ENCODE measurements at places on chromosomes 7 and 10.

DNA sequence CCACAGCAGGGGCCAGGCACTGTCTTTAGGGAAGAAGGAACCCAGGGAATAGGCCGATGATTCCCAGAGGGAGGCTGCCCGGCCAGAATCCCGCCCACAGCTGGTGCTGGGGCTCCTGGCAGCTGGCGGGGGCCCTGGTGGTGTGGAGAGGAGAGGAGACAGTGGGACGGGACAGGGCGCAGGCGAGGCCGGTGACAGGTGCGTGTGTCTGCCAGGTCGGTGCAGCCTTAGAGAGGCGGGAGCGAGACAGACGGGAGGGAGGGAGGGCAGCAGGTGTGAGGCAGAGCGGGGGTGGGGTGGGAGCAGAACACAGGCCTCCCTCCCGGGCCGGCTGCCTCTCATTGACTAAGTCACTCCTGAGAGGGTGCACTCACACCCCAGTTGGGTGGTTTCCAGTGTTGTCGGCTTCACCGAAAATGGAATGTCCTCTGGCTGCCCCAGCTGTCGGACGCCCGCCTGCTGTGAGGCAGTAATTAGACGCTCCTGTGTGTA is 55.2 kb downstream of the ELFN1 start:
- DNase-seq, result no peak

- no peak for DNase-seq
These were observed 1.1 kb upstream of the VIM start for GRCh38 chr10:17226891-17227303.

DNA sequence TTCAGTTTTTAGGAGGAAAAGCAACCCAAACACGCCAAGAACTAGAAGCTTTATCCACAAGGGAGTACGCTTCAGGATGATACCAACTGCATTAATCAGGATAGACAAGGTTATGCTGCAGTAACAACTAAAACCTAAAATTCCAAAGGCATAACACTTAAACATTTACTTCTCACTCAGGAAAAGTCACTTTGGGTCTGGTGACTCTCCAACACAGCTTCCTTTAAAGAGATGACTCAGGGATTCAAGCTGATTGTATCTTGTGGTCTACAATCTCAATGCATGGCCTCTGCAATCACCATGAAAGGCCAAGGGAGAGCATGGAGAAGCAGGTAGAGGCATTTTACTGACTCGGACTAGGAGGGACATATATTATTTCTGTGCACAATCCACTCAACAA is 315.8 kb downstream of the KCNMA1 start:
- DNase-seq, result no peak

- DNase-seq, result no peak
These were observed 6.7 kb upstream of the CREB5 start for GRCh38 chr7:28405662-28406061.

GRCh38 chr10:124155781-124156435 is 62.5 kb upstream of the CHST15 start:
- DNase-seq, result no peak

GRCh38 chr10:33082373-33082895 is 124.4 kb upstream of the ITGB1 start:
- DNase-seq, result no peak

DNA sequence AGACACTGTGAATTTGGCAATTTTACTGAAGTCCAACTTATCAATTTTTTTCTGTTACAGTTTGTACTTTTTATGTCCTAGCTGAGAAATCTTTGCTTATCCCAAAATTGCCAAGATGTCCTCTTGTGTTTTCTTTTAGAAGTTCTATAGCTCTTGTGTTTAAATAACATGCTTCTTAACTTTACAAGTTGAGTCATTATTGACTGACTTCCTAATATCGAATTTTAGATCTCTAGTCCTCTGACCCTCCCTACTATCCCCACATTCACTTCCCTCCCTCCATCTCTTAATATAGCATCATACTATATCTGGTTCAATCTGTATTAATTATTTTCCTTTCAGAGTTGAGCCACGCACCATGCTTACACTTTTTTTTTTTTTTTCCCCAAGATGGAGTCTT is 61.9 kb downstream of the MRPL32 start:
- no peak for DNase-seq

DNA sequence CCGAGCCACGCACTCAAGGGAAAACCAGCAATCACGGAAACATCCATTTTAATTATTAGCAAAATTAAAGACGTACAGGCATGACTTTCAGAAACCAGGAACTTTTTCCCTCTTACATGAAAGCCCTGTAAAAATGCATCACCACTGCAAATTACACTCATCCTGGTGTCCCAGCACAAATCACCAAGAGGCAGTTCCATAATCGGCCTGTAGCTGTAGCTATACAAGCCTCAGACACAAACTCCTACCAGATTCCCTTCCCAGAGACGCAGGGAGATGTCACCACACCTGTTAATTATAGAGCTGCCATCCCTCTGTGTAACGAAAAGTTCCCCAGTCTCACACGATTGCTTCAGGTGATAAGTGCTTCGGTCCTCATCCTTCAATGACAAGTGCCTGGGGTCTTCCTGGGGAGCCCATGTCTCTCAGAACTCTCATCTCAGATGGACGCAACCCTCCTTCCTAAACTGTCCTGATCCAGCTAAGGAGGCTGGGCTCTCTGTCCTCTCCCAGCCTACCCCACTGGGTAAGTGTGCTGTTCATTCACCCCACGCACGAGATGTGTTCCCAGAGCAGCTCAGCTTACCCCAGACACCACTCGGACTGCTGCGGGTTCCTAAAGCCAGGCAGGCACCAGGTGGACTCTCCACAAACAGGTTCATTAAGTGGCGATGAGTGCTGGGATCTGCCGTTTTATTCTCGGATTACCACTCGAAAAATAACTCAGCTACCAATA is 5.9 kb downstream of the FGFR2 start:
- no peak for DNase-seq

- DNase-seq, result peak; percentile 54
These were observed 19.0 kb upstream of the CLDN4 start for GRCh38 chr7:73811760-73812168.

GRCh38 chr10:8221451-8221850 is 167.0 kb downstream of the GATA3 start:
- no peak for DNase-seq

DNA sequence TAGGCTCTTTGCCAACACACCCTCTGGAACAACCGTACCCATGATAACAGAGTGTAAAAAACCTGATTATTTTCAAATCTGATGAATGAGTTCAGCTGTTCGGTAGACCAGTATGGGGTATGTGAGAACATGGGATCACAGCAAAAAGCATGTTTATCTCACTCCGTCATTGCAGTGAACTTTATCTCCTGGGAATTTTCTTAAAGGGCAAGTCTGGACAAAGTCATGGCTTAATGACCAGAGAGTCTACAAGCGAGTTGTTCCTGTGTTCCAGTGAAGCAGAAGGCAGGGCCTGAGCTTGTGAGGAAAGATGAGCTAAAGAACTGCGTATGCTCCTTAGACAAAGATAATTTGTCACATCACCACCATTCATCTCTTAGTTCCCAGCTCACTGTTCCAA is 219.7 kb downstream of the TRIL start:
- no peak for DNase-seq

DNA sequence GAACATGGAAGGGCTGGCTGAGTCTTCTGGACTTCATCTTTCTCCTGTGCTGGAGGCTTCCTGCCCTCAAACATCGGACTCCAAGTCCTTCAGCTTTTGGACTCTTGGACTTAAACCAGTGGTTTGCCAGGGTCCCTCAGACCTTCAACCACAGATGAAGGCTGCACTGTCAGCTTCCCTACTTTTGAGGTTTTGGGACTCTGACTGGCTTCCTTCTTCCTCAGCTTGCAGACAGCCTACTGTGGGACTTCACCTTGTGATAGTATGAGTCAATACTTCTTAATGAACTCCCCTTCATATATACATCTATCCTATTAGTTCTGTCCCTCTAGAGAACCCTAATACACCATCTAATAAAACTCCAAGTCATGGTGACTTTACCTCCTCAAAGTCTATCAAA is 4.0 kb upstream of the CLEC5A start:
- DNase-seq, result no peak

DNA sequence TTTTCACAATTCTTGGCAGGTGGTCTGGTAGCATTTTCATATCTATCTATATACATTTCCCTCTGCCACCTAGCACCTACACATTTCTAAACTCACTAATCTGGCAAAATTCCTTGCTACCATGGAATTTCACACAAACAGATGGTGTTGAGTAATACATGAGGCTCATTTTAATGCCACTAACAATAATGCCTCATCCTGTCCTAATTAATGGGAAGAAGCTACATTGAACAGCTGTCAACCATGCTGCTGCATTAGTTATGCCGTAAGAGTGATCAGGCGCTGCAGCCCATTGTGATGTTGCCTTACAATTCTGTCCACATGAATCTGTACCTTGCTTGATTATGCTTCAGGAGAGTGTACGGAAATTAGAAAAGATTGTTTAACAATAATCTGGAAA is 23.2 kb downstream of the COL1A2 start:
- DNase-seq, result no peak

DNA sequence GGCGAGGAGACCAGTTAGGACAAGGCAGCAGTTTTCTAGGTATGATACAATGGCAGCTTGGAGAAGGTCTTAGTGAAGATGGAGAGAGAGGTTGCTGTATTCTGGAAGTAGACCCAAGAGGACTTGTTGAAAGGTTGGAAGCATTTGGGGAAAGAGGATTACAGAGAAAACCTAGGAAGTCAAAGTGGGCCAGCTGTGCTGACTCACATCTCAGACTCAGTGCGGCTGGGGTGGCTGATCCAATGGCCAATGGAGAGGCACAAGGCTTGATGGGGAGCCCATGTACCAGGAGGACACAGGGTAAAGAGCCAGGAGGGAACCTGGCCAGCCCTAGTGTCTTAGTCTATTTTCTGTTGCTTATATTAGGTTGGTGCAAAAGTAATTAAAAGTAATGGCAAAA is 194.5 kb upstream of the GALNT17 start:
- no peak for DNase-seq

DNA sequence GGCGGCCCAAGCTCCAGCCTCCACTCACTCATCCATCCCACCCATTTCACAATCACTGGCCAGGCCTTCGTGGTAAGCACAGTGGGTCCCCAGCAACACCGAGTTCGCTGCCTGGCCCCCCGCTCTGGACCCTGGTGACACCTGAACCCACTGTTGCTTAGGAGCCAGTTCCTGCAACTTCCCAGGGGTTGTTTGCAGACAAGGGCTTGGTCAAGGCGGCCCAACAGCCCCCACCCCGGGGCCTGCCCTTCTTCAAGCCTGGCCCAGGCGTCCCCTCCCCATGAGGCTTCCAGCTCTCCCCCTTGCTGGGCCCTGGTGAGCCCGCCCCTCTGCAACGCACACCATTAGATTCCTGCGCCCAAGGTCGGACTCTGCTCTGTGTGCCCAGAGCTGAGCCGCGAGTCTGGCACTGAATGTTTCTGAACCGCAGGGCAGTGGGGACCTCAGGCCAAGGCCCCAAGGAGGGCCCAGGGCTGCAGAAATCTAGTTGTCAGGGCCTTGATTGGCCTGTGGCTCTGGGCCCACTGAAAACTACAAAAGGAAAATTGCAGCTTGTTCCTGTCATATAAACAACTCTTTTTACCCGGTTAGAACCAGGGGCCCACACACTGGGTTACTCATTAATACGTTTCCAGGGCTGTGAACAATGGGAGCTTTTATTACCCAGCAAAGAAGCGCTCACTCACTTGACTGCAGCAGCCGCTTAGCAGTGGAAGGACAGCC is 2.1 kb upstream of the COX19 start:
- no peak for DNase-seq

DNA sequence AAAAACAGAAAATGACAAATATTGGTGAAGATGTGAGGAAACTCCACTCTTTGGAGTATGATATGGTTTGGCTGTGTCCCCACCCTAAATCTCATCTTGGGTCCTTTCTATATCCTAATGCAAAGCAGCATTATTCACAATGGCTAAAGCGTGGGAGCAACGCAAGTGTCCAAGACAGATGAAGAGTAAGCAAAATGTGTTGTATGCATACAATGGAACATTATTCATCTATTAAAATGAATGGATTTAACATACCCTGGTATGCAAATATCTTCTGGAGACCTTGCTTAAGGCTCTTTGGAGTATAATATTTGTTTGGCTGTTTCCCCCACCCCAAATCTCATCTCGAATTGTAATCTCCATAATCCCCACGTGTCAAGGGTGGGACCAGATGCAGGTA is 839.8 kb upstream of the POM121L12 start:
- DNase-seq, result no peak

GRCh38 chr7:30913821-30914515 is 2.3 kb downstream of the AQP1 start:
- no peak for DNase-seq

GRCh38 chr7:78514634-78515033 is 716.1 kb downstream of the PHTF2 start:
- DNase-seq, result no peak

DNA sequence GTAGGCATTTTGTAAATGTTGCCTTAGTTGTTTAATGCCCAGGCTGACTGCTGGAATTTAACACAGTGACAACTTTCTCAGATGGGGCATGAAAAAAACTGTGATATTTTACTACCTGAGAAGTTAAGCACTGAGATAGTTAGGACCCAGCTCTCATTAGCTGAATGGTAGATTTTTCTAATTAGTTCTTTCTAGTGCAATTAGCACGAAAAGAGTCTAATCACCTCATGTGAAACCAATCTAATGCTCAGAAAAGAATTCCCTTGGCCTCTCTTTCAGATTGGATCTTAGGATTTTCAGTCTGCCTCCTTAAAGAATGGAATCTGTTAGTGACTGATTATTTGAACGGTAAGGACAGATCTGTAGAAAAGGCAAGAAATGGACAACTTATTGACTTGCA is 743.2 kb downstream of the AUTS2 start:
- no peak for DNase-seq

DNA sequence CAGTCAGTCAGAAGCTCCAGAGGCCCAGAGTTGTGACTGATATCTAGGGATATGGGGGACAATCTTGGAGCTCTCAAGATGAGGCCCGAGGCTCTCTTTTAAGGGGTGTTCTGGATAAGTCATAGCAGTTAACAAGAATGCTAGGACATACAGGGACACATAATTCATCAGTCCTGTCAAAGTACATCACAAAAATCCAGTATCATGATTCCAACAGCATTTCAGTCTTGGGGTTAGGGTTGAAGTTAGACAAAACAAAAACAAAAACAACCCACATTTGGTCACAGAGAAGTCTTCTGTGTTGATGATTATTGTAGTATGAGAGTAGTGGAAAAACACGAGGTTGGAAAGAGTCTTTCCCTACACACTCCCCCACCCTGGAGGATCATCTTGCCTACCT is 39.4 kb downstream of the BTRC start:
- no peak for DNase-seq

DNA sequence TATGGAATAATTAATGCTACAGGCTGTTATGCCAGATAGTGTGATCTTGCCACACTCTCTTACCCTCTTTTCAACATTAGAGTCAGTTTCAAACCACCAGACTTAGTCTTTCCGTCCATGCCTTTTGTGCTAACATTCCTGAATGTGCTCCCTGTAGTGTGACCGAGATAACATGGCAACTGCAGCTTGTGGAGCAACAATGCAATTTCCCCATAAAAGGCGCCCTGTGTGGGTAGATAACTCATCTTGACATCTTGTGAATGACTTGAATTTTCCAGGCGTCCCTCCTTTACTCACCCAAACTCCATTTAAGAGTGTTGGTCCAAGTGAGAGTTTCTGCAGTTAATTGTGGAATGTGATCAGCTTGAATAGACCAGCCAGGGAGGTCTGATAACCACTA is 99.6 kb downstream of the DNAH11 start:
- no peak for DNase-seq

Data from activated T-cell treated with anti-CD3 and anti-CD28 coated beads, Interleukin-2, amount 50 U/mL, for 1 hour (primary cell).